Right atrium auricular region (tissue), 2 donors: ENCODE measurements at places on chromosomes 6 and 20. TPM values are rescaled to one million over a fixed set of nuclear protein-coding genes. Genes with fewer than 3 reads are reported as not detected.

The C20orf144 gene
- total RNA-seq, result not detected

DNA sequence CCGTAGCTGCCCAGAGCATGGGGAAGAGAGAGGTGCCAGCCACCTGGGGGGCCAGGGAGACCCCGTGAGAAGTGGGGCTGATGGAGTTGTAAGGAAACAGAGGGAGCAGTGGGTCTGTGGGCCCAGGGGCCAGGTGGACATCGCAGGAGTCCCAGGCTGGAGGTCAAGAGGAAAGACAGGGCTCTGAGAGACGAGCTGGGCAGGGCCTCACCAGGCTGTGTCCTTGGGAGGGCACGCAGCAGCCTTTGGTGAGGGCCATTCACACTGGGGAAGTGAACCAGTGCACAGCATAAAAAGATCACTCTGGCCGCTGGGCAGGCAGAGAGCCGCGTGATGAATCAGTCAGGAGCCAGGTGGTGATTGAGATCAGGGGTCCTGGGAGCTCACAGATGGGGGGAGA is 73.9 kb upstream of the FOXQ1 start:
- no peak for DNase-seq
- H3K27ac ChIP-seq, result no peak overlapping the region
- no peak overlapping the region for H3K4me3 ChIP-seq
- H3K36me3 ChIP-seq, result no peaks in the 10 kb centered on the region

DNA sequence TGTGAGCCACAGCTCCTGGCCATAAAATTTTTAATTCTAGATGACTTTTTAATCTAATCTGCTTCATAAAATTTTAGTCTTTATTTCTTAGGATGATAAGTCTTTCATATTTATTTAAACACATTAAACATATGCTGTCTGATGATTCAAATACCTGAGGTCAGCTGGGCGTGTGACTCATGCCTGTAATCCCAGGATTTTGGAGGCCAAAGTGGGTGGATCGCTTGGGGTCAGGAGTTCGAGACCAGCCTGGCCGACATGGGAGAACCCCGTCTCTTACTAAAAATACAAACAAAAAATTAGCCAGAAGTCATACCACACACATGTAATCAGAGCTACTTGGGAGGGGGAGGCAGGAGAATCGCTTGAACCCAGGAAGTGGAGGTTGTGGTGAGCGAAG is 53.1 kb downstream of the RBM24 start:
- no peak overlapping the region for H3K4me3 ChIP-seq
- DNase-seq, result no peak
- H3K4me1 ChIP-seq, result no peaks in the 10 kb centered on the region
- H3K27ac ChIP-seq, result no peak overlapping the region
- H3K27me3 ChIP-seq, result no peaks in the 10 kb centered on the region

The HS3ST5 gene
- total RNA-seq, result not detected

GRCh38 chr20:48115502-48115901 is 330.2 kb upstream of the SULF2 start:
- no peak for DNase-seq
- H3K4me3 ChIP-seq, result no peak overlapping the region
- no peak overlapping the region for H3K27ac ChIP-seq
- H3K36me3 ChIP-seq, result no peaks in the 10 kb centered on the region

The HFE gene
- total RNA-seq, result 6.4 TPM

GRCh38 chr6:28225056-28225834 is at the start of gene ZSCAN9:
TSS of gene ZSCAN9 (plus strand) at chr6:28225275. CDS start at chr6:28227085, 1,810 bp downstream.
- no peaks in the 10 kb centered on the region for H3K27me3 ChIP-seq
- peaks cover 34% of the 10 kb centered on the region for H3K36me3 ChIP-seq
- peak within 1 kb of the TSS; percentile 71 for H3K4me3 ChIP-seq
- H3K4me1 ChIP-seq, result peaks cover 18% of the 10 kb centered on the region
